Activated naive CD4-positive, alpha-beta T cell (primary cell): ENCODE measurements at places on chromosomes 7 and 10.

DNA sequence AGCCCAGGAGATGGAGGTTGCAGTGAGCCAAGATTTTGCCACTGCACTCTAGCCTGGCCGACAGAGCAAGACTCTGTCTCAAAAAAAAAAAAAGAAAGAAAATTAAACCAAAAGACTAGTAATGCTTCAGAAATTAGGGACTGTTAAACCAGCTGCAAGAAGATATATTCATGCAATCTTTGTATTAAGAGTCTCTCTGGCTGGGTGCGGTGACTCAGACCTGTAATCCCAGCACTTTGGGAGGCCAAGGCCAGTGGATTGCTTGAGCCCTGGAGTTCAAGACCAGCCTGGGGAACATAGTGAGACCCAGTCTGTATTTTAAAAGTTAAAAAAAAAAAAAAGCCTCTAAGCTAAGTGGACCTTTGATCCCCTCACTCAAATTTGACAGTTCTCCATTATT is 2.5 kb upstream of the HNRNPF start:
- DNase-seq: no peak

DNA sequence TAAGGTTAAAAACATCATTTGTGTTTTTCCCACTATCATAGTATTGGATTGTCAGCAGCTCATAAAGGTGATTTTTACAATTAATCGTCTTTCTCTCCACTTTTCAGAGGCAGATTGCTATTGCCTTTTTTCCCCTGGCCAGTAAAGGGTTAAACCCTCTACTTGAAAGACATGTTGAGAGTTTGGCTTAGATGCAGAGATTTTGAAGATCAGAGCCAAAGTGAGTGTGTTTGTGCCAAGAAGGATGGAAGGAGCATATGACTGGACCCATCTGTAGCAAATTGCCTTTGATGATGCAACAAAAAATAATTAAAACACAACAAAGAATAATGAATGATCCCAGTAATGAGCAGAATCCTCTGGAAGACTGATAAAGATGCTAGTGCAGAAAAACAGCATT is 373.1 kb downstream of the MALRD1 start:
- DNase-seq: no peak

DNA sequence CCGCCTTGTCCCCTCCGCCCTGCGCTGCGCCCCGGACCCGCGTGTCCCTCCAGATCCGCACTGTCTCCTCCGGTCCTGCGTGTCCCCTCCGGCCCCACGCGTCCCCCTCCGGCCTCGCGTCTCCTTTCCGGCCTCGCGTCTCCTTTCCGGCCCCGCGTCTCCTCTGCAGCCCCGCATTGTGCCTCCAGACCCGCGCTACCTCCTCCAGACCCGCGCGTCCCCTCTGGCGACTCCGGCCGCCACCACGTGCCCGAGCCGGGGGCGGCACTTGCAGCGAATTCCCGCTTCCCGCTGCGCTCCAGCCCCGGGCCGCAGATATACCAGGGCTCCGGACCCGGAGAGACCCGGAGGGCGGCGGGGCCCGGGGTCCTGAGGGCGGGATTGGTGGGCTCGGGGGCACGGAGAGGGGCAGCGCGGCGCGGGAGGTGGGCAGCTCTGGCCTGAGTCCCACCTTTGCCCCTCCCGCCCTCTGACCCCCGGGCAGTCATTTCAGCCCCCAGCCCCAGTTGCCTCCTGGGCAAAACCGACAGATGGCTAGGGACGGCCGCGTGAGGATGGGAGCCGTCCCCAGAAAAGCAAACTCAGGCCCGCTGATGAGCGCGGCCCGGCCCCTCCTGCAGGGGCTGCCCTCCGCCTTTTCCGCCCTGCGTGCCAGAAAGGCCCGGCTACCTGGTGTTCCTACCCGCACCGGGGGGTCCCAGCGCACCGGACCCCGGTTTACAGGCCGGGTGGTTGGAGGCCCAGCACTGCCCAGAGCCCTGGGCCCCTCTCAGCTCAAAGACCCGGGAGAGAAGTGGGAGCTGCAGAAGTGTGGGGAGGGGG is 56.5 kb downstream of the RBM17 start:
- no peak for DNase-seq

DNA sequence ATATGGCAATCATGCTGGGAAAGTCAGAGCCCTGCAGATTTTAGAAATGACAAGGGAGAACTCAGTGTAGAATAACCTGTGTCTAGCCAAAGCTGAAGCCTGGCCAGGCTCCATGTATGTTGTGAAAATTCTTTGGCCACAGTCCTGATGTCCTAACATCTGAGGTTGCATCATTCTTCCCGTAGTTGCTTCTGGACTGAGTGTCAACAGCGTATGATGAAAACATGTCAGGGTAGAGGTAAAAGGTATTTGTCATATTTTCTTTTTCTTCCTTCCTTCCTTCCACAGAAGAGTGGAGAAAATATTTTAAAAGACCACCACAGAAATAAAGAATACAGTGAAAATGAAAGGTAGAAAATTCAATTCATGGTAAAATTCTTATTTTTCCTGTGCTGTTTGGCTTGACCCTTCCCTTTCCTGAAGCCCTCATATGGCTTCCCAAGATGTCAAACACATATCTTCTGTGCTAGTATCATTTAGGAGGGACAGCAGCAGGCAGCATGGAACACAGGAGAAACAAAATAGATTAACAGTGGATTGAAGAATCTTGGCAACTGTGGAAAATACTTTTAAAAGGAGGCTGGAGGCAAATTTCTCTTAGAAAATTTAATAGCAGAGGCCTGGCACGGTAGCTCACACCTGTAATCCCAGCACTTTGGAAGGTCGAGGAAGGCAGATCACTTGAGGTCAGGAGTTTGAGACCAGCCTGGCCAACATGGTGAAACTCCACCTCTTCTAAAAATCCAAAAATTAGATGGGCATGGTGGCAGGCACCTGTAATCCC is 18.9 kb upstream of the NRBF2 start:
- DNase-seq: no peak

DNA sequence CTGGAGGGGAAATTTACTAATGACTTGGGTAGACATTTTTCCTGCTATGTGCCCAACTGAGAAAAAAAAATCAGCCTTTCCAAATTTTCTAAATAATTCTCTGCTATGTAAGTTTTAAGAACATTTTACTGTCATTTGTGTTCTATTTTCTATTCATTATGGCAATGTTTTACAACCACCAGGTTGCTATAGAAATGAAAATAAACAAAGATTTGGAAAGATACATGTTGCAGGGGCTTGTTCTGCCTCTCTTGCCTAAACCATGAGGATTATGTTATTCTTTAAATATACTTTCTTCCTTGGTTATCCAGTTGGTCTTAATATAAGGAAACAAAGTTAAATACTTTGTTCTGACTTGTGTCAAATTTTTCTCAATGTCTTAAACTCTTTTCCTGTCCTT is 257.2 kb downstream of the TWIST1 start:
- DNase-seq: no peak

GRCh38 chr7:113084496-113085172 is 2.0 kb downstream of the GPR85 start:
- no peak for DNase-seq

DNA sequence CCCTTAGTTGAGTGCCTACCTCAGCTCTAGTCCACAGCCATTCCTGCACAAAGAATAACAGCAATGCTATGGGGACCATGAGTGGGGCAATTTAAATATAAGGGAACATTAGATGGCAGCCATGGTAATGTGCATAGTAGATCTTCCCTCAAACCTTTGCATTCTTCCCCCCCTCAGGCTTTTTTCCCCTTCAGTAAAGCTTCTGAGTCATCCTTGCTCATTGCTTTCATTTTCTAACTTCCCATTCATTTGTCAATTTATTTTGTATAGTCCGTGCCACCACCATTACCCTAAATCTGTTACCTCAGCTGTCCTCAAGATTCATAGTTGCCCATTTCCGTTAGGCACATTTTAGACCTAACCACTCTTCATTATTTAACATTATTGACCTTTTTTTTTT is 10.7 kb downstream of the HECTD2 start:
- no peak for DNase-seq
